ENCODE measurements at places on chromosomes 2 and 18. TPM values are rescaled to one million over a fixed set of nuclear protein-coding genes. Genes with fewer than 3 reads are reported as not detected.

DNA sequence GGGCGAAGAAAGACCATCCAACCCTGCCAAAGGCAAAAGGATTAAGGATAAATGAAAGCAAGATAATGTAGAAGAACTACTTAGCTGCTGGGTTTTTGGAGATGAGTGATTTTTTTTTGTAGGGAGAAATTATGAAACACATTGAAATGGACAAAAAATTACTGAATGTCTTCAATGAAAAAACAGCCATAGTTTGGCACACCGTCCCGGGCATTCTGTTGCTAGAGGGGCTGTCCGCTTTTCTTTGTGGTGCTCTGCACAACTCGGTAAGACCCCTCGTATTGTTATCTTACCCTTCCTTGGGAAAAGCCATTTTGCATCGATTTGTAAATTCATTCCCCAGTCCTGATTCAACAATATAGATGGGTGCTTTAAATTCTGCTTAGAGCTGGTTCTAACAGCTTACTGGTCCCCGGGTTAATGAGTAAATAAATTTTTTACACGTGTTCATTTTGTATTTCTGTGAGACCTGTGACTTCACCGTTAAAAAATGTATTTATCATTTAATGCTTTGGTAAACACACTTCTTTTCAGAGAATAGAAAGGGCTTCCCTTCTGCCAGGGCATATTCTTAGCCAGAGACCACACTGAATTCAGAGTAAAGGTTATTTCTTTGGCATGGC is 912 bp upstream of the LAPTM4A start:
- DNase-seq = no peak

DNA sequence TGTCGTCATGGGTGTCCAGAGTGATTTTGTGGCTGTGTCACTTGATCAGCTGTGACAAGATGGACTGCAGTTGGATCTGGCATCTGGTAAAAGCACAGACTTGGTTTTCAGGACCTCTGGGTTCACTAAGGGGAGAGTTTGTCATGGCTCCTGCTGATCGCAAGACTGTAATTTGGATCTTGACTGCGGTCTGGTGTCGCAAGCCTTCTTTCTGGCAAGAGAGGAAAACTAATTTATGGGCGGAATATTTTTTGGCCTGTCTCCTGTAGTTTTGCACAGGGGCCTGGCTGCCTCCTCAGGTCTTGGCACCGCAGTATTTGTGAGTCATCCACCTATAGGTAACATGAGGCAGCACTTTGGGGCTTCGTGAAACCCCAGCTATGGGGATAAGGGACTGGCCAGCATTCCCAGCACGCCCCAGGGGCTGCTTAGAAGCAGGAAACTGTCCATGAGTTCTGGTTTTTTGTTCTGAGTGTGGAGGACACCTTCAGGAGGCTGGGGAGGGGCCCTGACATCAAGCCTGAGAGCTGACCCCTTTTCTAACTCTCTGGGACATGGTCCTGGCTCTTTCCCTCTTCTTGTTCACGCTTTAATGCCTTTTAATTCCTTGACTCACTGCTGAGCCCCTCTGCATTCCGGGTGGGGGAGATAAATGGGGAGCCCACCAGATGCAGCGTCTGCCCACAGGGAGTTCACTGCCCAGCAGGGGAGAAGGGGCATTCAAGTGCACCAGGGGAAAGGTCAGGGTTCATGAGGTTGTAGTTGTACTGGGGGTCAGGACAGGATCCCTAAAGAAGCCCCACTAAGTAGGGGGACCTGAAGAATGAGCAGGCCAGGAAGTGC is 12.2 kb downstream of the SH3BP4 start:
- DNase-seq = no peak

- DNase-seq = no peak
Measured at GRCh38 chr18:40984856-40985255, 970.2 kb upstream of the PIK3C3 start.

- DNase-seq = no peak
Measured at GRCh38 chr2:161030260-161031063, 129.8 kb upstream of the TANK start.

Gene TLX2
- not detected for total RNA-seq

Gene FAM237A
- not detected for total RNA-seq

Gene CRYGD
- total RNA-seq = not detected
